Germinal center (tissue), 1 donor: ENCODE measurements at places on chromosomes 6 and 20.

- peak; percentile 37 for DNase-seq
Observed at GRCh38 chr20:39829661-39830060, 859.4 kb downstream of the MAFB start.

DNA sequence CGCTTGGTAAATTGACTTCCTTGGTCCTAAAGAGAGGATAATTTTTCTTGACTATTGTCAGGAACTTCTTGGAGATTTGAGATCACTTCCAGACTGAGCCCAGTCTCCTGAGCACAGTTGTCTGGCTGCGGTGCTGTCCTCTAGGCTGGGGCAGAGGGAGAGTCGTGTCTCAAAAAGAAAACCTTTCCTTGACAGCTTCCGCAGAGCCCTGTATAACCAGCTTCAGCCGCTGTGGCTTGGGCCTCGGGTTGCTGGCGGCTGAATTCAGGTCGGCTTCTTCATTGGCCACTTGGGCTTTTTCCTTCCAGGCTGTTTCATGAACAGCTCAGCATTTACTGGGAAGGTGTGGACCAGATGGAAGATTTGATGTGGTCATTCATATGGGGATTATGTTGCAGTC is 75.9 kb downstream of the DHX35 start:
- no peak for DNase-seq

GRCh38 chr6:1605004-1605892 is 4.5 kb upstream of the FOXC1 start:
- DNase-seq, result no peak

- DNase-seq, result no peak
Observed at GRCh38 chr6:154277629-154278017, 79.0 kb downstream of the IPCEF1 start.

DNA sequence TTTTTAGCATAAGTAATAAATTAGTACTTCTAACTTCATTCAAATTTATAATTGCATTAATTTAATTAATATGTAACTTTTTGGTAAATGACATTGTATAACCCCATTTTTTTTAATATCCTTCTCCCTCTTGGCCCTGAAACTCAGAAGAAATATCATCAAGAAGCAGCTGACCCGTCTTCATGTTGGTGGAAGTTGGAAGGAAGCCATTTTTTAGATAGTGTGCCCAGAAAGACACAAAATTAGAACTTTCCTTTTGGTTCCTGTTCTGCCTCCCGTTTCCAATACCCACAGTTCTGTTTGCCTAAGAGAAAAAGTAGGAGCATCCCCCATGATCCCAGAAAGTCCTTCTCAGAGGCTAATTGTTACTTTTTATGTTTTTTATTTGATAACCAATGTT is 65.5 kb downstream of the PLCB4 start:
- DNase-seq, result no peak

GRCh38 chr20:53595018-53595378 is 1.4 kb upstream of the ZNF217 start:
- no peak for DNase-seq

GRCh38 chr6:42751055-42751454 is 5.2 kb upstream of the TBCC start:
- no peak for DNase-seq
